ENCODE measurements at places on chromosomes 2 and 18. TPM values are rescaled to one million over a fixed set of nuclear protein-coding genes. Genes with fewer than 3 reads are reported as not detected.

CRYGD gene
- total RNA-seq, result not detected

MCM6 gene
- 17.4 TPM for total RNA-seq

OSR1 gene
- 0.39 TPM for total RNA-seq

MYO1B gene
- 96.8 TPM for total RNA-seq

CPS1 gene
- total RNA-seq, result 0.51 TPM
